ENCODE measurements at places on chromosomes 7 and 10. TPM values are rescaled to one million over a fixed set of nuclear protein-coding genes. Genes with fewer than 3 reads are reported as not detected.

- no peak for DNase-seq
Measured at GRCh38 chr7:15954671-15955354, 268.3 kb upstream of the MEOX2 start.

DNA sequence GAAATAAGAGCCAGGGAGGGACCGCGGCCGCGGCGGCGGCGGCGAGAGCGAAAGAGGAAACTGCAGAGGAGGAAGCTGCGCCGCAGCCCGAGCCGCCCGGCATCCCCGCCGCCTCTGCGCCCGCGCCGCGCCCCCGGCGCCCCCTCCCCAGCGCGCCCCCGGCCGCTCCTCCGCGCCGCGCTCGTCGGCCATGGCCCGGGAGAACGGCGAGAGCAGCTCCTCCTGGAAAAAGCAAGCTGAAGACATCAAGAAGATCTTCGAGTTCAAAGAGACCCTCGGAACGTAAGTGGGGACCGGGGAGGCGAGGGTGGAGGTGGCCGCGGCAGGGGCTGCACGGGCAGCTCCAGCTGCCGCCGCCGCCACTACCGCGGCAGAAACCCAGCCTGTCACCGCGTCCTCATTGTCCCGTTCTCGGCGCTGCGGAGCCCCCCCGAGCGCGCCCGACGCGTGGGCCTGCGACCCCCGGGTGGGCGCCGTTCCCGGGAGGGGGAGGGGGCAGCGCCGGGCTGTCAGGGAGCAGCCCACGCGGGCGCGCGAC is 351 bp downstream of the CAMK1D start:
- no peak for DNase-seq

DNA sequence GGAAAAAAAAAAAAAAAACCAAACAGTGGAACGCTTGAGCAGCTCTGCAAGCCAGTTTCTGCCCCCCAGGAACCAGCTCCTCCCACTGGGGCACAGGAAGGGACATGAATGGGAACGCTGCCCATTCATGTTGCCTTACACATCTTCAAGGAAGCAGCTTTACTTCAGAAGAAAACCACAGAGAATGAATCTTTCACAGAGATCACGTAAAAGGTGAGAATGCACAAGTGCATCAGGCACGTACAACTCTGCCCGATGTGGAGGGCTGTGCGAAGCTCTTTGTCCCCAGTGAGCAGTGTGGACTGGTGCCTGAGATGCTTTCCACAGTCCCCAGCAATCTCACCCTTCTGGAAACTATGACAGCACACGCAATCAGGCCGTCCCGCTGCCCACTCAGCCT is 106.2 kb downstream of the DLG5 start:
- no peak for DNase-seq

- no peak for DNase-seq
Measured at GRCh38 chr7:33814936-33815335, 90.4 kb upstream of the BMPER start.

GRCh38 chr7:6317797-6318438 is 45.5 kb upstream of the CYTH3 start:
- DNase-seq = no peak

GRCh38 chr10:97540669-97541500 is 31.7 kb upstream of the ANKRD2 start:
- DNase-seq = no peak

DNA sequence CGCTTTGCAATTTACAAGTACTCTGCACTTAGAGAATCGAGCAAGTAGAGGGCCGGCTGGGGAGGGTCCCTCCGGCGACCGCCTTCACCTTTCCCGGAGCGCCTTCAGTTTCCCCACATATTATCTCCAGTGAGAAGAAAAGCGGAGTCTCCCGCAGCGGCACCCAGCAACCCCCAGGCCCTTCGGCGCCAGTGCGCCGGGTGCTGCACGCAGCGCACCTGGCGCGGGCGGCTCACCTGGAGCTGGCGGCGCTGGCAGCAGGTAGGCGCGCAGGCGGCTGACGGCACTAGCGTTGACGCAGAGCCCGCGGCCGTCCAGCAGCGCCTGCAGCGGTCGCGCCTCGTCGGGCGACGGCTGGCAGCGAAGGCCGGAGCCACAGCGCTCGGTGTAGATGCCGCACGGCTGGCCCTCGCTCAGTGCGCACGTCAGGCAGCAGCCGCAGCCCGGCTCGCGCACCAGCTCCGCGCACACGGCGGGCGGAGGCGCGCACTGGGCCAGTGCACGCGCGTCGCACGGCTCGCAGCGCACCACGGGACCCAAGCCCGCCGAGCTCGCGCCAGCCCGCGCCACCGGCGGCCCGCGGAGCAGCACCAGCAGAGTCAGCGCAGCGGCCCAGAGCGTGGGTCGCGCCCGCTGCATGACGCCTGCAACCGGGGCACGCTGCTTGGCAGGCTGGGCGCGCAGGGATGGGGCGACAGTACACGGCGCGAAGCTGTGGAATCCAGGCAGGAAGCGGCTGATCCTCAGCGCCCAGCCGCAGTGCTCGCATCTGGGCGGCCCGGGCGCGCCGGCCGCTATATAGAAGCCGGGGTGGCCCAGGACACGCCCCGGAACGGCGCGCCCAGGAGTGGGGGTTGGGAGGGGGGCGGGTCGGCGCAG is at the start of gene IGFBP3:
IGFBP3 (minus strand) TSS at position 771 of the 879 bp plus-strand sequence; CDS start at position 639, 132 bp downstream.
- no peak for DNase-seq

- no peak for DNase-seq
Measured at GRCh38 chr7:111074071-111074747, 16.7 kb upstream of the LRRN3 start.

TAS2R41 gene
- not detected for total RNA-seq
